ELF-1 (cell line): ENCODE measurements at places on chromosomes 2 and 18.

- DNase-seq = no peak
These were observed 41.4 kb upstream of the RNU4ATAC start for GRCh38 chr2:121489284-121489683.

DNA sequence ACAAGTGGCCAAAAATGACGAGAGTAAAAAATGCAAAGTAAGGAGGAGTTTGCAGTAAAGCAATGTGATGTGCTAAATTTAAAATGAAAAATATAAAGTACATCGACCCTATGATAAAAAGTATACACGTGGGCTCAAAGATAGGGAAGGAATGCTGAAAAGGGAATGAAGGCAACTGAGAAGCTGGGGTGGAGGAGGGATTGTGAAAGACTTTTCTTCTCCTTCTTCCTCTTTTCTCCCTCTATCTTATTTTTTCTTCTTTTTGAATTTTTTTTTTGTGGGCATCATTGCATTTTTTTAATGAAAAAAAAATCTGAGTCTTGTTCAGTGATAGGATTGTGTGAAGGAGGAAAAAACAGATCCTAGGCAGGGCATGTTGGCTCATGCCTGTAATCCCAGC lies 57.6 kb upstream of the STK17B start:
- no peak for DNase-seq

- DNase-seq = peak; percentile 60
These were observed 879 bp upstream of the EPAS1 start for GRCh38 chr2:46296216-46296839.

GRCh38 chr2:84652431-84652830 lies 136.1 kb downstream of the DNAH6 start:
- DNase-seq = no peak

DNA sequence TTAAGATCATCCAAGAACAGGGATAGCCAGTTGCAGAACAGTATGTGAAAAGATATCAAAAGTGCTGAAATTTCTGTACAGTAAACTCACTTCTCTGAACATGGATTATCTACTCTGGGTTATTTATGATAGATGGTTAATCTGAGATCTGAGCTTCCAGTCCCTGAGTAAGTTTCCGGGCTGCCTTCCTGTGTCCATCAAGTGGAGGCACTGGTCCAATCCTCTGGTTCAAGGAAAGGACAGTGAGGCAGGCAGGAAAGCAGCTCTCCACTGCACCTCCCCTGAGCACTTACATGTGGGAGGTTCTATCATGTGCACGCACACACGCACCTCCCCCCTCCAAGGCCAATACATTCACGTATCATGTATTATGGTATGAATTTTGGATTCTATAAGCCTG lies 32.5 kb downstream of the GPR45 start:
- no peak for DNase-seq

DNA sequence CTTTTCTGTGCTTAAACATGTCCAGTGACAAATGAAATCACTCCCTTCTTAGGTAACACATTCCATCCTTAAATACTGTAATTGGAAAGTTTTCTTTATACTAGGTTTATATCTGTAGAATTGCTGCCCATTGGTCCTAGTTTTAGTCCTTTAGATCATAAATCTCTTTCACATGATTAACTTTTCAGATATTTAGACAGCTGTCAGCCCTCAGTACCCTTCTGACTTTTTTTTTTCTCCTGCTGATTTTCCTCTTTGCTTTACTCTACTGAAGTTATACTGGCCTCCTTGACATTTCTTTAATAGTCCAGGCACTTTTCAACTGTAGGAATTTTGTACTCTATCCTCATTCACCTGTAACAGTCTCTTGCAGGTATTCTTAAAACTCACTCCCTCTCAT lies 28.9 kb downstream of the RBBP8 start:
- DNase-seq = no peak

- DNase-seq = no peak
These were observed 11.3 kb upstream of the VRK2 start for GRCh38 chr2:58035352-58035751.

DNA sequence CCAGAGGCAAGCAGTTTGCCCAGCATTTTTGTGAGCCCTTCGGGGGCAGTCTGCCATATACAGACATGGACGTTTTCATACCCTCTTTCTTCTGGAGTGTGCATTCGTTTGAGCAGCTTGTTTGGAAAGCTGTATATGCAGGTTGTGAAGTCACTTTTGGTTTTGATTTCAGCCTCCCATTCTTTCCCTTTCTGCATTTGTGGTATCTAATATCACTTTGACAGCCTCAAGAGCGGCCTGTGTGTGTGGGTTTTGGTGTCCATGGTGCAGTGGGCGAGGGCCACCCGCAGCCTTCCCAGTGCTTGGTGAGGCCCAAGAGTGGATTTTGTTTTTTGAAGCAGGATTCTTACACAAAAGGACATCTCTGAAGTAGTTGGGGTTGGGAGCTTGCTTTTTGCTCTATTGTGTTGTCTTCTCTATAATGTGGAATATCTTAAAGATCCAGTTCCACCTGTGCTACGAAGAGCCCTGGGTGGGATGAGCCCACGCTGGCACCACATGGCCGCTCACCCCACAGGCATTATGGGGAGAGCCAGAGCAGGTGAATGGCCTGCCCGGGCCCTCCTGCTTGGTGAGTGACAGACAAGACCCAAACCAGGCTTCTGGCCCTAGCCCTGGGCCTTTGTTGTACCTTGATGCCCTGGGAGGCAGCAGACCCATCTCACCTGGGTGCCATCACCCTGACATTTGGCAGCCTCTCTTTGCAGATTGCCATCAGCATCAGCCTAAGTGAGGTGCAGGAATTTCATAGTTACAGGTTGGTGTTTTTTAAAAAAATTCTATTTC lies 29.5 kb downstream of the INPP4A start:
- no peak for DNase-seq

DNA sequence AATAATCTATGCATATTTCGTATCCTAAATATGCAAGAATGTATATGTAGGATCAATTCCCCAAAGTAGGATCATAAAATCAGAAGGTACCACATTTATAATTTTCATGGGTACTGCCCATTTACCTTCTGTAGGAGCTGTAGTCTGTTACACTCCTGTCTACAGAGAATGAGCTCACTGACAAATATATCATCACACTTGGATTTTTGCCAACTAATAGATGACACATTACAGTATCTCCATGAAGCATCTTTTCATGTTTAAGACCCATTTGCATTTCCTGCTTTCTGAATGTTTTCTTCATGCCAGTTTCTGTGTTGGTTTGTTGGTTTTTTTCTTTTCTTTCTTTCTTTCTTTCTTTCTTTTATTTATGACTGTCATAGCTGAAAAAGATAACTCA lies 70.9 kb upstream of the EML6 start:
- no peak for DNase-seq

- no peak for DNase-seq
These were observed 22.3 kb downstream of the PXDN start for GRCh38 chr2:1721706-1722646.

DNA sequence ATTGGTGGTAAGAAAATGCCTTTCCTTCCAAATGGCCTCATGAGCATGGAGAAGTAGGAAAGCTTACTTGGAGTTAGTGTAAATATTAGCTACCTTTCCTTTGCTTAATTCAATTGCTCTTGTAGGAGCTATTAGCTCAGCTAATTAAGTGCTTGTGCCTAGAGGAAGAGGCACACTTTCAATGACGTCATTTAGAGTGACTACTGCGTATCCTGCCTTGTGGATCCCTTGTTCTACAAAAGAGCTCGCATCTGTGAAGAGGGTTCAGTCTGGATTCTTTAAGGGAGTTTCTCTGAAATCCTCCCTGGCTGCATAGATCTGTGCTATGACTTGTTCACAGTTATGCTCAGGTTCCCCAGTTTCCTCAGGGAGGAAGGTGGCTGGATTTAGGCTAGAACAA lies 122.5 kb upstream of the SPHKAP start:
- DNase-seq = no peak

DNA sequence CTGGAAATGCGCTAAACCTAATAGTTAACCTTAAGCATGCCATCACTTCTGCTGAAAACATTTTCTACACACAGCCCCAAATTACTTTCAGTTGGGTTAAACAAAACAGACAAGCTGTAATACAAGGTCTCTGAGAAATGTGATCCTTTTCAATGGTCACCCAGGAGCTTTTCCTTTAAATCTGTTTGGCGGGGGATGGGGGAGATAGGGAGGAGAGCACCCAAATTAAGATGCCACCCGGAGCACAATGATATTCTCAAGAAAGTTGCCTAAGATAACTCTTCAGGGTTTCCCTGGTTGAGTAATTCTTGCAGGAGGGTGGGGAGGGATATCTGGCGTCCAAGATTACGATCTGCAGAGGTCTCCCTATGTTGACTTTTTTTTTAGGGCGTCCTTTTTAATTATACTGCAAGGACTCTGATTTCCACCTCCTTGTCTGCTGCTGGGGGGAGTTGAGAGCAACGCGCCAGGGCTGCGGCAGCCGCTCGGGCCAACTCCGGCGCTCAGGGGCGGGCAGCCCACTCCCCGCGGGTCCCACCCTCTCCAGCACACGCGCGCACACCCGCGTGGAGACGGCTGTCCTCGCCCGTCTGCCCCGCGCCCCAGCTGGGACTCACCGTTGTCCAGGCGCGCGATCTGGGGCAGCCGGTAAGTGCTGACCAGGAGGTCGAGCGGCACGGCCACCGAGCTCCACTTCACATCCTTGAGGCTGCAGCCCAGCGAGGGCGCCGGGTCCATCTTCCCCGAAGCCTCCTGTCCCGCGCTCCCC lies 807 bp downstream of the GAREM1 start:
- DNase-seq = peak; percentile 49

DNA sequence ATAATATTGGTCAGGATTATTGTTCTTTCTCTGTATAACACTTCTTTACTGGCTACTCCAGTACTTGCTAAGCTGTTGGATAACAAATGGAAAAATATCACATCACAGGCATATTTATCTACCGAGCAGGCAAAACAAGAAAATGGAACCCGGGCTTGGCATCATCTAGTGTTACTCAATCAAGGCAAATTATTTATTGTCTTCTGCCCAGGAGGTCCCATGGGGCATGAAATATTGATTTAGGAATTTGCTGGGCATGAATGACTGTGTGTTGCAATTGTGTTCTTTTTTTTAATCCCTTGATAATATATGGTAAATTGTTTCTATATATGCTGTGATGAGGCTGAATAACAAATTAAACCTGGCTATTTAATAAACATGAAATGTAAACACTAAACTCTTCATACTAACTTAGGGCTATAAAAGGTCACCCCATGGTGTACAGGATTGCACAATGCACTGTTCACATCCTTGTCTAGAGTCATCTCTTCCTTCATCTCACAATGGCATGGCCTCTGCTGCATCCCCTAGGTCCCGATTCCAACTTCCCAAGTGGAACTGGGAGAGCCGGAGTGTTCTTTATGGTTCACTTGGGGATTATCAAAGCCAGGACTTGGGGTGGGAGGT lies 2.2 kb upstream of the PARD3B start:
- DNase-seq = no peak

DNA sequence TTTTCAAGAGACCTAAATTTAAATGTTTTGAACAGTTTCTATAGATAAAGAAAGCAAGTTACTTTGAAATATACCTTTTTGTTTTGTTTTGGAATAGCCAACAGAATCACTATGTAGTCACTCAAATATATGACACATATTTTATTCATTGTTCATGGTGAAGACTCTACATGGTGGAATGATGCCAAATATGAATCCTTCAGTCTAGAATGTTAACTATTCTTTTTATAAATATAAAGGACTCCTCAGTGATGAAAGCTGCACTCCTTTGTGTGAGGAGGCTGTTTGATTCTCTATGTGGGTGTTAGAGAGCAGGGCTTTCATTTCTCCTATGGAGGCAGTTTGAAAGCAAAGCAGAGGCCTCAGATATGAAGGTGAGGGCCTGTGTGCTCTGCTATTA lies 396.4 kb upstream of the LRRTM1 start:
- no peak for DNase-seq

DNA sequence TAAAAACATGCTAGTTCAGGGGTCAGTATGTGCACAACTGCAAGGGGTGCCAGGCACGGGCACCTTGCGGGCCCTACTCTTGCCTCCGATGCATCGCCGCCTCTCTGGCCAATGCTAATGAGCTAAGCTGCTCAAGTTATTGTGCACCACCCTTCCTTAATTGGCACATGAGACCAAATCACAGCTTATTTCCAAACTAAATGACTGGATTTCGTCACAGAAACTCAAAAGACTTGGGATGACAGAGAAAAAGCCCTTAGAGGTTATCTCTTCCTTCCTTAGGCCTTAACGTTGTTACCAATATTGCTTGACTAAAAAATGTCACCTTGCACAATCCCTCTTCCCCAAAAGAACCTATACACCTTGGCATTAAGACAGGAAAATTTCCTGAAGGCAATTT lies 7.7 kb downstream of the RNF149 start:
- DNase-seq = no peak

GRCh38 chr2:76120176-76120575 lies 409.5 kb upstream of the GCFC2 start:
- no peak for DNase-seq

DNA sequence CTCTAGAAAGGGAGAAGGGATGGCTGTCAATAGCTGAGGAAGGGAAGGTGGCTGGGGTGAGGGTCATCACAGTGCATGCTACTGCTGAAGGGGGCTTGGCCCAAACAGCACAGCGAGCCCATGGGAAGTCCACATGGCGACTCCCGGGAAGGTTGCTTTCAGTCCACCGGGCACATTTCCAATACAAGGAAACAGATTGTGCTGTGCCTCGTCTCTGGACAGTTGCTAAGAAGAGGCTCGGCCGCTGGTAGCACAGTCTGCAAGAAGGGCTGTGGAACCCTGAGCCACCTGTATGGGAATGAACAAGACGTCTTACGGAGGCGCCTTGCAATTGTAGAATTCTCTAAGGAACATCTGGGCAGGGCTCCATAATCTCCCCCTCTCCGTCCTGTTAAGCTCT lies 123.1 kb downstream of the CELF4 start:
- DNase-seq = no peak

- DNase-seq = peak; percentile 57
These were observed 49.7 kb upstream of the ZNF516 start for GRCh38 chr18:76544511-76545345.

DNA sequence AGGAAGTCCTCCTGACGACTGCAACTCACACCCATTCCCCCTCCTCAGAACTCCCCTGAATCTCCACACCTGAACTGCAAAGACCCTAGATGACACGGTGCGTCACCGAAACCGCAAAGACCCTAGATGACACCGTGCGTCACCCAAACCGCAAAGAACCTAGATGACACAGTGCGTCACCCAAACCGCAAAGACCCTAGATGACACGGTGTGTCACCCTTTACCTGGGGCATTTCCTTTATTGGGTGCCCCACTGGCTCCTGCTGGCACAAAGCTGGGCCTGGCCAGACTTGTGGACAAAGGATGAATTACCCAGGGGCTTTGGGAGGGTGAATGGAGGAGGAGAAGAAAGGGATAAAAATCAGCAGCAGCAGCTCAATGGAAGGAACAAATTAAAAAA lies 123.8 kb downstream of the CELF4 start:
- no peak for DNase-seq

DNA sequence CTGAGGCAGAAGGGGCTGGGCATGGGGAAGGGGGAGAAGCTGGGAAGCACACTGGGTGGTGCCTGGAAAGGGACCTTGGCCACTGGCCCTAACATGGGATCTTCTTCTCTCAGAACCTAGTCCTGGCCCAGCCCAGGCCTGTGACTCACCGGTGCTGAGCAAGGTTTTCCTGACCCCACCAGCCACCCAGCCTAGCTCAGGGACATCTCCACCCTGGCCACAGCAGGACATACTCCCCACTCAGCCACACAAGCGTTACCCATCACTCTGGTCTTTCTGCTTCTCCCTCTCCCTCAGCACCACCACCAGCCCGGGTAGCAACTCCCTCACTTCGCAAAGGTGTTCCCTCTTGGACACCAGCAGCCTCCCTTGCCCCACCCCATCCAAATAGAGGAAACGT lies 22.8 kb downstream of the TNS1 start:
- no peak for DNase-seq
